NCI-H187 treated with DMSO at 0.1 percent for 48 hours (cell line): ENCODE measurements at places on chromosomes 11 and 22.

DNA sequence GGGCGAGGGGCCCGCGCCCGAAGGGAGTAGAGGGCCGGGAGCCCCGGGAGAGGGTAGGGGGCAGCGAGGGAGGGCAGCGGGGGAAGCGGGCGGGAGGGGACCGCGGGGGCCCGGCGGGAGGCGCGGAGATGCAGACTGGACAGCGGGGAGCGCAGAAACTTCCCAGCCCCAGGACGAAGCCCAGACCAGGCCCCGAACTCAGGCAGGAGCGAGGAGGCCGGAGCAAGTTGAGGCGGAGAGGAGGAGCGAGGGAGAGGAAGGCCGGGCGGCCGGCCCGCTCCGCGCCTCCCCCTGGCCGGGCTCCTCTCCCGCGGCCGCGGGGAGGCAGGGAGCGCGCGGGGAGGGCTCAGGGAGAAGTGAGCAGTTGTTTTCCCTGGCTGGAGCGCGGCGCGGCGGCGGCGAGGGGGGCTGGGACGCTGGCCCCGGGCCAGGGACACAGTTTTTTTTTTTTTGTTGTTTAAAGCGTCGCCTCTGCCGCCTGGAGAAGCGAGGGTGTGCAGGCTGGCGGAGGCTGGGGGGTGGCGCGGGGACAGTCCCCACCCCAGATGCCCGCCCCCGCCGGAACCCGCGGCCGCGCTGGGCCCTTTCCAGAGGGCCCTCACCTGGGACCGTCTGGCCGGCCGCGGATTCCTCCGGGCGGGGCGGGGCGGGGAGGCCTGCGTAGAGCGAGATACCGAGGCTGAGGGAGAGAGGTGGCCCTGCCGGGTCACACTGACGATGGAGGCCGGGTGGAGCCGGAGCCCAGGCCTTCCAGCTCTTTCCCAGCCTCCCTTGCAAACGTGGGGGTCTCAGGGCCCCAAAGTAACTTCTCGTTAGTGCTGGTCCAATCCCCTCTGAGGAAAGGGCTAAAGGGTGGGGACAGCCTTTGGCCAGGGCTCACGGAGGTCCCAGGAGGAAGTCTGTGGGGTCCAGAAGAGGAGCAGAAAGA is at the start of gene LTBP3:
Gene LTBP3, minus strand, starts transcription at position 358 of the 928 bp plus-strand sequence. CDS start 400 bp downstream, outside the sequence.
- no peak for DNase-seq

DNA sequence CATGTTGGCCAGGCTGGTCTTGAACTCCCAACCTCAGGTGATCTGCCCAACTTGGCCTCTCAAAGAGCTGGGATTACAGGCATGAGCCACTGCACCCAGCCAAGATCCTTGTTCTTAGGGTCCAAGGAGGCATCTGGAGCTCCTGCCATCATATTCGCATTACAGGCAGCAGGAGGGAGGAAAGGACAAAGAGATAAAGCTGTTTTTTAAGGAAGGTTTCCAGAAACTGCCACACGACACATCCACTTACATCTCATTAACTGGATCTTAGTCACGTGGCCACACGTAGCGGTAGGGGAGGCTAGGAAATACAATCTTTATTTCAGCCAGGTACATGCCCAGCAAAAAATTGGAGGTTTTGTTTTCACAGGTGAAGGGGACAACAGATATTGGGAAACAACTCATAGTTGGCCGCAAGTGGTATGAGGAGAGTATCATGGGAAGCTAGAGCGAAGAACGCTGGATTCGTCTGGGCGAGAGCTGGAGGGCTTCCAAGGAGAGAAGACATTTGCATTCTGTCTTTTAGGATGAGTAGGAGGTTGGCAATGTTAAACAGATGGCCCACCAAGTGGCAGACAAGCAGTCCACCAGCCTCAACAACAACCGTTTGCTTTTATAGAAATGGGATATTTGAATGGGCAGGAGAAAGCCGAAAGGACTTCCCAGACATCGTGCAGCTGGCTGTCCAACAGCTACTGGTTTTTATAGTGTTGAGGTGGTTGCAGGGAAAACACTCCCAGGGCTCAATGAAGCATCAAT is 39.2 kb upstream of the DMC1 start:
- no peak for DNase-seq

- DNase-seq, result no peak
These were observed 10.9 kb downstream of the INS start for GRCh38 chr11:2149864-2150847.

DNA sequence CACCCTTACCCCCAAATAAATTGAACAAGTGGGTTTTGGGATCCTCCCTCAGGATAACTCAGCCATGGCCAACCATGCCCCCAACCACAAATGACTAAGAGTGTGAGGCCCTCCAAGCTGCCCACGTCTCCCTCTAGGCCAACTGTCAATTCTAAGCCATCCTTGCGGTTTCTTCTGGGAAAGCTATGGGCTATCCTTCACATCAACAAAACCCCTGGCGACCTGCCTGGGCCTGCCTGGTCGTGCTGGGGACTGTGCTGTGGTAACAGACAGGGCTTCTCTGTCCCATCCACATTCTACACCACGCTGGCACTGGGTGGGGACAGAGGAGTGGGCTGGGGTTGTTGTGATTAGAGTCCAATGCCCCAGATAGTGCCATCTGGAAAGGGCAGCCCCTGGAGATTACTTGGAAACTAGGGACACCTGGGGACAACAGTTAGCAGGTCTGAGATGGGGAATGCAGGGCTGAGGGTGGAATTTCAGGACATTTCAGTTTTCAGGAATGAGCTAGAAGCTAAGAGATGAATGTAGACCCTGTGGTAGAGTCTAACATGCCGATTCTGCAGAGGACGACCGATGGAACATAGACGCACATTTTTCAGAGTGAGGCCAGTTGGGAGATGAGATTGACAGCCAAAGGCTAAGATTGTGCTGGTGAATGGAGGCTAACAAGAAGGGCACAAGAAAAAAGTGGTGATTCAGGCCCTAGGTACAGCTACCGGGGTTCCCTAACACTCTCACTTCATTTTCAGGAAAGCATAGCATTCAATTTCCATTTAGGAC is 131.9 kb downstream of the RASSF10 start:
- peak; percentile 89 for DNase-seq

DNA sequence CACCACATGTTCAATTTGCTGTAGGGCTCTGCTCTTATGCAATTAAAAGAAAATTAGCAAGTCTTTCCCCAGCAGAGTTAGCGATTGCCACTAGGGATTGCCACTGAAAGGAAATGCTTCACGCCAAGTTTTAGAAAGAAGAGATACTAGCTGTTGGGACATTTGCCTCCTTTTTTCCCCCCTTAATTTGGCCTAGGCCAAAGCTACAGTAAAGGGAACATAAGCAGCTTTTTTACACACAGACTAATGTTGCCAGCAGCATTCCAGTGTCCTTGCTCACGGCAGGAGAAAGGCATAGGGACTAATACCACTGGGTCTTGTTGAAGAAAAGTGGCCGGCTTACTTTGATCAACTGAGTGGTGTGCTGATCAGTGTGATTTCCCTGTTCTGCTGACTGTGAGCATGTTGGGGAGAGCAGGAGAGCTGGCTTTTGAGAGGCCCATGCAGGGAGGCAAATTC is 71.2 kb downstream of the PHF21A start:
- DNase-seq, result no peak

GRCh38 chr11:101442171-101442570 is 141.6 kb downstream of the TRPC6 start:
- DNase-seq, result no peak

DNA sequence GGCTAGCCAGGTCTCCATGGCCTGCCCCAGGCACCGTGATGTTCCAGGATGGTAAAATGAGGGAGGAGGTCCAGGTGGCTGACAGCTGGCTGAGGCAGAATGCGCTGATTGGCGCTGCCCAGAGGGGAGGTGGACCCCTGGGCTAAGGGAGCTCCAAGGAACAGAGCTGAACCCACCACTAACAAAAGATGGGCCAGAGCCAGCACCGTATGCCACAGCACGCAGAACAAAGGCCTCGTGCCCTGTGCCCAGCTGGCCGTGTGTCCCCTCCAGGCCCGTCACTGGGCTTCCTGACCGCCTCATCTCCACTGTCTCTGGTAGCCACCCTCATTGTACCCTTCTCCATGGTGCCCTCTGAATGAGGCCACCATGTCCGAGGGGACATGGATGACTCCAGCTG is 19.6 kb upstream of the PRODH start:
- no peak for DNase-seq

DNA sequence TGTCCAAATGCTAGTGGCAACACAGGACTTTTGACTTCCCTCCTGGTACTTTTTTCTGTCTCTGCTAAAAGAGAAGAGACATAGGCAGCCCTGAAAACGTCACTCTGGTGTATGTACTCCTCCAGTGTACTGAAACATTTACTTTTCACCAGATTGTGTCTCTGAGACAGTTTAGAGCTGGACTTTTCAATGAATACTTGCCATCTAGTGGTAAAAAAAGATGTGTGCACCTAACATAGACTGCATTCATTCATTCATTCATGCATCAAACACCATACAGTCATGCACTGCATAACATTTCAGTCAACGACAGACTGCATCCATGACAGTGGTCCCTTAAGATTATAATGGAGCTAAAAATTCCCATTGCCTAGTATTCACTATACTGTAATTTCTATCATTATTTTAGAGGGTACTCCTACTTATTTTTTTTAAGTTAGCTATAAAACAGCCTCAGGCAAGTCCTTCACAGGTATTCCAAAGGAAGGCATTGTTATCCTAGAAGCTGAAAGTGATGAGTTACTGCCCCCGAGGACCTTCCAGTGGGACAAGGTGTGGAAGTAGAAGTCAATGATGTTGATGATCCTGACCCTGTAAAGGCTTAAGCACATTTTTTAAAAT is 186.2 kb downstream of the SPON1 start:
- DNase-seq, result no peak
